Forelimb muscle (tissue), 1 donor: ENCODE measurements at places on chromosomes 4 and X. TPM values are rescaled to one million over a fixed set of nuclear protein-coding genes. Genes with fewer than 3 reads are reported as not detected.
A peak's percentile ranks its signal among the peaks of the same experiment; 100 is the strongest.

The NRK gene
- 189 TPM for polyA plus RNA-seq

DNA sequence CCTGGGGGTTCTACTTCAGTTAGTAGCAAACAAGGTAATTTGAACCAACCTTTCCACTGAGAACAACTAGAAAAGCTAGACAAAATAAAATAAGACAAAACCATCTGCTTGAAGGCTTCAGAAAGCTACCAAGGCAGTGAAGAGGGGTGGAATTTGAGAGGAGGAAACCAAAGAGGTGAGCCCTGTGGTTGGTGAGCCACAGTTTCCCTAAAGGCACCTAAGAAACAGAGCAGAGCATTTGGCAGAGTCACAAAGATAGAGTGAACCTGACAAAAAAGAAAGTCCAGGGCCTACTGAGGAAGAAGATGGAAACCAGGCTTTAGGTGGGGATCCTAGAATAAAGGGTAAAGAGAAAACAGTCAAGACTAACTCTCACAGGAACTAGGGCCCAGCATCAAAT is 44.3 kb downstream of the CHST7 start:
- DNase-seq = no peak

The ATP2B3 gene
- 0.80 TPM for polyA plus RNA-seq

DNA sequence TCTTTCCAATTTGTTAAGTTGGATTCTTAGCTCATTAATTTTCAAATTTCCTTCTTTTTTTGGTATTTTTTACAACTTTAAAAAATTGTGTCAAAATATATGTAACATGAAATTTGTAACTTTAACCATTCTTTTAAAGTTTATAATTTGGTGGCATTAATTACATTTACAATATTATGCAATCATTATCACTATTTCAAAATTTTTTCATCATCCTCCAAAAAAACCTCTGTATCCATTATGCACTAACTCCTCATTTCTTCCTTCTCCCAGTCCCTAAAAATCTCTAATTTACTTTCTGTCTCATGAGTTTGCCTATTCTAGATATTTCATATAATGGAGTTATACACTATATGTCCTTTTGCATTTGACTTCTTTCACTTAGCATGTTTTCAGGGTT is 4.7 kb upstream of the FAM47E start:
- DNase-seq = no peak

DNA sequence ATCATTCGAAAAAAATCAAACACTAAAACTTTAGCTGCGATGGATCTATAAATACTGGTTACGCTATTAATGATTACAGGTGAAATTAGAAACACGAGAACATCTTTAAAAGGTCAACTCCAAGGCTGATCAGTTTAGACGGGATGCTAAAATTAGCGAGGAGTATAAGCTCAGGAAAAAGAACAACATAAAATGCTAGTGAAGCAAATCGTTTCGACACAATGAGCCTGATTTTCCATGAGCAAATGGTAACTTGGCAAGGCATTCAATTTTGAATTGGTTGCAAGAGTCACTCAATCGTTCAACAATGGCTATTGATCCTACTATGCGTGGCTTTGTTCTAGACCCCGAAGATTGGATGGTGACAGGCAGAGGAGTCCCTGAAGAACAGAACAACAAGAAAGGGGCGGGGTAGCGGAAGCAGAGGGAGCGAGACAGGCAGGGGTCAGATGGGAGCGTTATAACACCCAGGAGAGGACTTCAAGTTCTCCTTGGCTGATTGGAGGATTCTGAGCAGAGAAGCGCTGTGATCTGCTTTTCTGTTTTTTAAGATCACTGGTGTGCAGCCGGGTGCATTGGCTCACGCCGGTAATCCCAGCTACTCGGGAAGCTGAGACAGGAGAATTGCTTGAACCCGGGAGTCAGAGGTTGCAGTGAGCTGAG is 146.5 kb downstream of the RBM47 start:
- no peak for DNase-seq

- no peak for DNase-seq
Measured at GRCh38 chr4:3676196-3676595, 90.0 kb upstream of the ADRA2C start.

- DNase-seq = peak; percentile 5
Measured at GRCh38 chr4:99885063-99885664, 9.1 kb downstream of the LAMTOR3 start.

DNA sequence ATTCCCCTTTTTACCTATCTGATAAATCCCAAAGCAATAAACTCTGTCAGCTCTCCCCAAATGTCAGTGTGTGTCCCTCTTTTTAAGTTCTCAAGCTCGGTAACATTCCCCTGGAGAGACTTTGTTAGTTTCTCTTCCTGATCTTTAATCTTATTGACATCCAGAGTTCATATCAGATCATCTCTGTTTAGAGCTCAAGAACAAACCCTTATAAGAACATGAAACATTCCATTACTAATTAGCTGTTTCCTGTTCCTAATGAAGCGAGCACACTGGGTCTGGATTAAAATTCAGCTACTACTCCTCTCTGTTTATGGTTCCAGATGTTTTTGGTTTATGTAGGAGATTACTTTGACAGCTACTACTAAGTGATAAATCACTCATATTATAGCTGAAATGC is 681.5 kb downstream of the DACH2 start:
- DNase-seq = no peak

The GPR143 gene
- 0.87 TPM for polyA plus RNA-seq

The FRMPD4 gene
- 0.92 TPM for polyA plus RNA-seq

DNA sequence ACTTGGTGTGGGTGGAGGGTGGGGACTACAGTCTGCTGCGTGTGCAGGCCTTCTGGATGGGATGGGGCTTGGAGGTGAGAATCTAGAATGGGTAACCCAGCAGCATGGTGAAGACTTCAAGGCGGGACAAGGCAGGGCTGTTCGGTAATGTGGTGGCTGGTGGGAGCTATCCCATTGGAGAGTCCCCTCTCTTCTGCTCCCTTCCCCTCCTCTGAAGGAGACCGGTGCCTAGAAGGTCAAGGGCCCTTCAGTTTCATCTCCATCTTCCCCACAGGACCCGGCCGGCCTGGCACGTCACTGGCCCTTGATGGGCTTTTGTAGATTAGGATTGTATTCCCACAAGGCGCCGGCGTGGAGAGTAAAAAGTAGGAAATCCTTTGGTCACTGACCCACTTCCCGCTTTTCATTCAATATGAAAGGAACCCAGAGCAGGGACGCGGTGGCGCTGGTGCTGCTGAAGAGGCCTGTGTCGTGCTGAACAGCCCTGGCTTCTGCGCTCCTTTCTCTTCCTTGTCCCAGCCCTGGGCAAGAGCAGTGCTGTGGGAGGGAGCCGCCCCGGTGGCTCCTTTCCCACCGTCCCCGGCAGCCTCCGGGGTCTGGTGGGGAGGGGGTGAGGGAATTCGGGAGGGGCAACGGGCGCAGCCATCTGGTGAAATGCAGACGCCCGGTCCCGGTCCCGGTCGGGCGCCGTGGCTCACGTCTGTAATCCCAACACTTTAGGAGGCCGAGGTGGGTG is 7.3 kb upstream of the HMGB3 start:
- DNase-seq = no peak

- DNase-seq = no peak
Measured at GRCh38 chr4:127575888-127576287, 56.9 kb upstream of the INTU start.

The HDAC6 gene
- polyA plus RNA-seq = 94.3 TPM

- DNase-seq = no peak
Measured at GRCh38 chr4:83431200-83431599, 24.4 kb downstream of the HELQ start.
